ENCODE measurements at places on chromosomes 1 and 21.
A peak's percentile ranks its signal among the peaks of the same experiment; 100 is the strongest.

- no peak for DNase-seq
Measured at GRCh38 chr1:218475275-218475674, 130.1 kb downstream of the TGFB2 start.

GRCh38 chr1:108574008-108574407 is 14.1 kb downstream of the EEIG2 start:
- no peak for DNase-seq

DNA sequence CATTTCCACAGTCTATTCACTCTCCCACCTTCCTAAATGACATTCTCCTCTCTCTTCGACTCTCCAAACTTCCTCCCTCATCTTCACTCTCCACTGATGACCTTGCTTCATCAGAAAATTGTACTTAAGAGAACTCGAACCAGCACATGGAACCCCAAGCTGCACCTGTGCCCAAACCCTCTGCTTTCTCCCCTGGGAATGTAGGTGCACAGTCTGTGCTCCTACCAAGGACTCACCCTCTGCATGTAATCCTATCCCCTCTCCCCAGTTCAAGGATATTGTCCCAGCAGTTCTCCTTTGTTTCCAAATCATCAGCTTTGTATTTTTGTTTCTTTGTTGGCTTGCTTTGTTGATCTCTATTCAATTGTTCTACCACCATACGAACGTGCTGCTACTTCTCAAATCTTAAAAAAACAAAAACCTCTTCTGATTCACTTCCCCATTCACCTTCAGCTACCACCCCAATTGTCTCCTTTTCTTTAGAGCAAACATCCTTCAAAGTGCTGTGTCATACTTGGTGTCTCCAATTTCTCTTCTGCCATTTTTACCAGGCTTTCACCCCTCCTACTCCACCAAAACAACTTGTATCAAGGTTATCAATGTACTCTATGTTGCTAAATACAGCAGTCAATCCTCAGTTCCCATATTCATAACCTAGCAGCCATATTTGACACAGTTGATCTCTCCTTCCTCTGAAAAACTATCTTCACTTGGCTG is 26.8 kb downstream of the RAB3B start:
- no peak for DNase-seq

DNA sequence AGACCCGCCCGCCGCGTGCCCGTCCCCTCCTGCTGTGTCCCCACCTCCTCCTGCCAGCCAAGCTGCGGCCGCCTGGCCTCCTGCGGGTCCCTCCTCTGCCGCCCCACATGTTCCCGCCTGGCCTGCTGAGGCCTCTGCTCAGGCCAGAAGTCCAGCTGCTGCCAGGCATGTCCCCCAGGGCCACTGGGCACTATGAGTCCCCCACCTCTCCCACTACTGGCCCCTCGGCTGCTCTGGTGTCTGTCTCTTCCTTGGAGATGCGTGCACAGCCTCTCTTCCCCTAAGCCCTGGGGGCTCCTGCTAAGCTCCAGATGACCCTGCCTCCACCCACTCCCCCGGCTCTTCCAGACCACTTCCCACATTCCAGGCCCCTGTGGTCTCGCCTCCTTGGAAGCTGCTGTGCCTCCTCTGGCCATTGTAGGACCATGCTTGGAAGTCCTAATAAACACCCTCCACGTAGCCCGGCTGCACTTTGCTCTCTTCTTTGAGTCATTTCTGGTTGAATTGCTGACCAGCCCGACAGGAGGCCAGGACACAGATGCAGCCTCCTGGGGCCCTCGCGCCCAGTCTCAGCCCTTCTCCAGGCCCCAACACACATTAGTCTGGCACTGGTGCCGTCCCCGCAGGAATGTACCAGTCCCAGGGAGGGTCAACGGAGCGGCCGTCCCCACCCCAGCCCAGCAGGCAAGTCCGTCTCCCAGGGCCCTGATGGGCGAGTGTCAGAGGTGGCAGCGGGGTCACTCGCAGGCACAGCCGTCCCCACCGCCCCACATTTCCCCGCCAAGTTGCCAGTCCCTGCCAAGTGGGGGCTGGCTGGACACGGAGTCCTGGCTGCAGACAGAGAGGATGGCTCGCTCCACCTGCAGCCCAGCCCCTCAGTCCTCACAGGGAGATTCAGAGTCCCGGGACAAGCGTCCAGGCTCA is 1.1 kb downstream of the KRTAP10-12 start:
- no peak for DNase-seq

DNA sequence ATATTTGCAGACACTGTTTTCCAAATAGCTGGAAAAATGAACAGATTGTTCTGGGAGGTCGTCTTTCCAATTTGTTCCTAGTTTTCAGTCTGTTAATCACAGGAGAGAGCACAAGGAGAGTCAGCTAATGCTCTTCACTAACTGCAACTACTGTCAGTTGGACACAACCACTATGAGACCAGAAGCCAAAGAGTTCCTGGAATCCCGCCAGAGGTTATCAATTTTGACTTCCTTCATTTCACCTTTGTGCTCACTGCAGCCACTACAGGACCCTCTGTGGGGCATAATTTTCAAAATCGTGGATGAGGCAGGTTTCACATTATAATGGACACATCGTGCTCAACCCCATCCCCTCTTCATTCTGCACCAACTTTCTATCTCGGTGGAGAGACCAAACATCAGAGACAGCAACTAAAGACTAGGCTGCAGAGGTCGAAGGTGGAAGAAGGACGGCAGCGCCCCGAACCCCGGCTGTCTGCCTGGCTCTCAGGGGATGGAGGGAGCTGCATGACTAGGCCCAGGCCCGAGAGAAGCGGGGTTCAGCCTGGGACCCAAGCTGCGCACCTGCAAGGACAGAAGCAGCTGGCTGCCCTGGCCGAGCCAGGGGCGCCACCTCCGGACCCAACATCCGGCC is 602 bp downstream of the KIAA0319L start:
- no peak for DNase-seq

- DNase-seq: peak; percentile 87
Measured at GRCh38 chr1:238409932-238410331, 519.2 kb upstream of the ZP4 start.

- DNase-seq: no peak
Measured at GRCh38 chr1:173414539-173415226, 62.5 kb upstream of the PRDX6 start.

- no peak for DNase-seq
Measured at GRCh38 chr1:210263963-210264362, 31.4 kb downstream of the SERTAD4 start.

DNA sequence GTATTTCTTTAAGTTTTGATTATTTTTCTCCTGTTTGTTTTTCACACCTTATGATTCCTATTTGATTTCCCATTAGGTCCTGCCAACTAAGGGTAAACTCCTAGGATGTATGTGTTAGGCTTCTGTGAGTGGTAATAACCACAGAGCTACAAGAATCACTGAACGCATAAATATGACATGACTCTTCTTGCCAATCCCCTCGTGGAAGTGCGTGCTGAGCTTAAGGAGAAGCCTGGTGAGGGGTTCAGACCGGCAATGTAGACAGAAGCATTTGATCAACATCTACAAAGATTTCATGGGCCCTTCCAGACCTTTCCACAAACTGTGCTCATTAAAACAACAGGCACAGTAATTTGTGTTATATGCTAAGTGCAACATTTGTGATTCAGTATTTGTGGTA is 273.8 kb upstream of the SNX7 start:
- no peak for DNase-seq

- DNase-seq: no peak
Measured at GRCh38 chr1:118991448-118991847, 3.3 kb upstream of the TBX15 start.

Data from fibroblast of mammary gland (primary cell).